Stimulated activated CD8-positive, alpha-beta memory T cell treated with anti-CD3 and anti-CD28 coated beads, Interleukin-7, amount 100 ng/mL, for 1 hour (primary cell): ENCODE measurements at places on chromosomes 7 and 10.

GRCh38 chr10:75744261-75744660, 312.8 kb downstream of the LRMDA start:
- DNase-seq: no peak

- DNase-seq: no peak
Observed at GRCh38 chr10:104342941-104343411, 4.7 kb upstream of the ITPRIP start.

- no peak for DNase-seq
Observed at GRCh38 chr7:137439829-137440825, 96.6 kb upstream of the PTN start.

DNA sequence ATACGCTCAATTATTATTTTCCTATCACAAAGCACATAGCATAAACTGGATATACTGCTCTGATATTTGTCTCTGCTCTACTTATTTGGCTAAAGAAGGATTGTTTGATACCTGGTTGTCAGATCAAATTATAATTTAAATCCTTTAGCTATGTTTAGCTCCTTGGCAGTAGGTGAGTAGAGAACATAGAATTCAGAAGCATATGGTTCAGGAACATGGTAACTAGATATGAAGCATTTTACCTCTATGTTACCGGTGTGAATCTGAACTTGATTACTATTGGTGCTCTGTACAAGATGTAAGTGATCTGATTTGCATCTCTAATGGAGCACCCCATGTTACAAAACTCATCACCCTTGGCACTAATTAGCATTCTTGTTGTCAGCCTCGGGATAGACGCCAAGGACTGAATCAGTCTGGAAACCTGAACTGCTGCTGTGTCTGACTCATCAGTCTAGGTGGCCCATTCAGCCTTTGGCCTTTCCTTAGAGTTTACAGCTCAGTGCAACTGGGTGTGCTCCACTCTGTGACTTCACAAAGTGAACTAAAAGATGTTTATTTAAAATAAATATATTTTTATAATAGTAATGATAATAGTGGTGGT, 12.3 kb upstream of the MYPN start:
- no peak for DNase-seq

DNA sequence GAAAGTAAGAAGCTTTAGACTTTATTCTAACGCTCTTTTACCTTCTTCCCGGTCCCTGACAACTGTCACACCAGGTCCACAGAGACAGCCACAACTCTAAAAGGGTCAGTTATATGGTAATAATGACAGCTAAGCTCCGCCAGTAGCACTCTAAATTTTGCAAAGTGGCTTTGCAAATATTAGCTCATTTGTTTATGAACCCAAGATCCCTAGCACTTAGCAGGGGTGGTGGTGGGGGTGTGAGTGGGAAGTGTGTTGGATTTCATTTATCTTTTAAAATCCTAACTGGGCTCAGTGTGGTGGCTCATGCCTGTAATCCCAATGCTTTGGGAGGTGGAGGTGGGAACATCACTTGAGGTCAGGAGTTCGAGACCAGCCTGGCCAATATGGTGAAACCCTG, 34.8 kb upstream of the SDK1 start:
- DNase-seq: no peak

DNA sequence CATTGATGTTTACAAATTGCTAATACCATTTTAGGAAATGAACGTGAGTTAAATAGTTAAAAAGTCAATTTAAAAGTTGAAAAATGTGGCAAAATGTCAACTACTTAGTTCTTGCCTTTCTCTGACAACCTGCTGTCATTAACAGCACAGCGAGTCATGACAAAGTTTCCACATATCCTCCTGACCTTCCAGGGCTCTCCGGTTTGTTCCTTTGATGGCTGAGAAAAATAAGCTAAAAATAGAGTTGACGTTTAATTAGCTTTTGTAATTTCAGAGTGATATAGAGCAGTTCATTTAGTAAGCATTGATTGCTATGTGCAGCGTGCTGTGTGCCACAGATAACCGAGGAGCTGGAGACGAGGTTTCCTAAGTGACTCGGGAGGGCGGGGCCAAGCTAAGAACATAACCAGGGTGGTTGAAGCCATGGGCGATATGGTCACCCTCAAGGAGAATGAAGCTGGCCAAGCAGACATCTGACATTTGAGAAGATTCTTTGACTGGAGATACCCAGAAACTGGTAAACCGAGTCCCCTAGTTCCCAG, 47.9 kb downstream of the OGDH start:
- no peak for DNase-seq

- DNase-seq: no peak
Observed at GRCh38 chr7:134420424-134421125, 38.3 kb downstream of the AKR1B1 start.

DNA sequence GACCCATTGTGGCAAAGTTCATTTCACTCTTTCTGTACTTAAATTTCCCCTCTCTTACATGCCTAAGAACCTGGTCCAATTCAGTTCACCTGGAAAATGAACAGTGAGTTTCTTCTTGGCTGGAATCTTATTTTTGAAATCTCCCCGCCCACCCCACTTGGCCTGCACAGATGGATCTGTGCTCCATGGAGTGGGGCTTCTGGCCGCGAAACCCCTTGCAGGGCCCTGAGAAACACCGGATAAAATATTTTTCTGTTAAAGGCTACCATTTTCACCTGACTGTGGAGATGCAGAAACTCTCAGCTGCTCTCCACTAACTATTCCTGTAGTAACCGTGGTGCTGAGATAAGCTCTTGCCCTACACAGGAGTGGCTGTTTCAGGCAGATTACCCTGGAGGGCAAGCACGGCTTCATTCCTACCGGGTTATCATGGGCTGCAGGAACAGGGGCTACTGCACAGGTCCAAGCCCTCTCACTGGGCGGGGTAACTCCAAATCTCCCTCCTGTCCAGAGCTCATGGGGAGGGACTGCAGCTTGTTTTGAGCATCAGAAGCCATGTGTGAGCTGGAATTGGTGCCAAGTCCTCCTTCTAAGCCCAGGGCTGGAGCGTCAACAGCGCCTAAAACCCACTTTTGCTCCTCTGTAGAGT, 118.9 kb downstream of the PRPF18 start:
- no peak for DNase-seq

GRCh38 chr10:62992145-62992721, 140.9 kb upstream of the NRBF2 start:
- DNase-seq: no peak

- DNase-seq: no peak
Observed at GRCh38 chr10:55001422-55001821, 200.4 kb upstream of the PCDH15 start.

DNA sequence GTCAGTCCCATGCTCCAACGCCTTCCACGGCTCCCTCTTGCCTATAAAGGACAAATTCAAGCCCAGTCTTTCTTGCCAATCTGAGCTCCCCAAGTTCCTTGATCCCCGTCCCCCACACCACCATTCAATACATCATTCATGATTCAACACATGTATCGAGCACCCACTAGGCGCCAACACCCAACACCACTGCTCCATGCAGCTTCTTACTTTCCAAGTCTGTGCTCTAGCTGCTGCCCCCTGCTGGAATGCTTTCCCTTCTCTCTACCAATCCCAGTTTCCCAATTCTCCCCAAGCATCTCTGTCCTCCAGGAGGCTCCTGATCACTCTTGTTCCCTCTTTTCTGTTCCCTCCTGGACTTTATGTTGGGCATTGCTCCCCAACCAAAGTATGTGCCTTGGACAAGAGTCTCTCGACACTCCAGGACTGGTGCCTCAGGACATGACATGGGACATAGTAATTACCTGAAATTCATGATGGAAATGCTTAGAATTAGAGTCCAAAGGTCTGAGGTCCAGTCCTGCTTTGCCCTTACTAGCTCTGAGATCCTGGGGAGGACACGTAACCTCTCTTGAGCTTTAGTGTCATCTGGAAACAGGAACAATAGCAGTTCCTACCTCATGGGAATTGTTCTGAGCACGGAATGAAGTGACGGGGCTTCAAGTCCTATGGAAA, 172.7 kb downstream of the NEURL1 start:
- DNase-seq: no peak
